ENCODE measurements at places on chromosomes 4 and X. TPM values are rescaled to one million over a fixed set of nuclear protein-coding genes. Genes with fewer than 3 reads are reported as not detected.

DNA sequence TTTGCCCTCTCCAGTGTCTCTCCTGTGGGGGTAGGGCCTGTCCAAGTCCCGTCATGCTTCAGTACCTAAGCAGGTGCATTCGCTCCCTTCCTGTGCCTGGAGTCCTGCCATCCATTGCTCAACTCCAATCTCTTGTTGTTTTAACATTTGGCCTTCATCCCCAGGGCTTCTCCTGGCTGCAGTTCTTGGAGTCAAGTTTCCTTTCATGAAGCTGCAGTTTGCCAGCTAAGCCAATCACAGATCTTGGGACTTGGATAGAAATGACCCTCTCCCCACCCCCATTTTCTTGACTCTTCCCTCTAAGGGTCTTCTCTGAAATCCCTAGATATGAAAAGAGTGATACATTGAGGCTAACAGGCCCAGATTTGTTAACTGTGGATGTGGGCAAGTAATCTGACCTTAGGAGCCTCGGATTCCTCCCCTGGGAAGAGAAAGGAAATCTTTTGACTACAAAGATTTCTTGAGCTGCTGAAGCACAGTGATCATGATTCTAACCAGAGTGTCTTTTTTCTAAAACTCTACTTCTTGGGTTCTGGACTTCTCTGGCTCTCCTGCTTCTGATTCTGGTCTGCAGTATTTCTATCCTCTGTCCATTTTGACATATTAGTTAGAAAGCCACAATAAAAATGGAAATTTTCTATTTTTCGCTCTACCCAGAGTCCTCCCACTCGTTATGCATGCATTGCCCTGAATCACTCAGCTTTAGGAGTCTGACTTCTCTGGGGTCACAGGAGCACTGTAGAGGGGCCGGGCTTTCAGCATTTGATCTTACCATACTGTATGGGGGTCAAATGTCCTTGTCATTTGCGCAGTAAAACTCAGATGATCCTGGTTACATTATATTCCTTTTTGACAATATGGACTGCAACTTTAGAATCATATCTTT, 61.0 kb downstream of the CHRNA9 start:
- no peak for DNase-seq

- no peak for DNase-seq
These were observed 407.3 kb downstream of the MAPK10 start for GRCh38 chr4:85952528-85952927.

GRCh38 chr4:26288355-26288909, 32.4 kb upstream of the RBPJ start:
- DNase-seq, result no peak

DNA sequence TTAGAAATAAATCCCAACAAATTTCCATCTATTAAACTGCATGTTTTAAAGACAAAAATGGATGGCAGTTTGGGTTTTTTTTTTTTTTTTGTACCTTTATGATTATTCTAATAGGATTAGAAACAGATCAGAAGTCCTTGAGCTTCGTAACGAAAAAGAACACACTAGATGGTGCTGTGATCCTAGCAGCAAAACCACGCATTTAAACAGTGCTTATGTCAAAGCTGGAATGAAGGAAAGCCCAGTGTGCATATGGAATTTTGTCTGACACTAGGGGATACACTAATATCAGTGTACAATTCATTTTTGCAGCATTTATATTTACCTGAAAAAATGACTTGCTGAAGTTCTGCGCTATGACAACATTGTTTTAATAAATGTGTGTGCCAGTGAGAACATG, 229.1 kb downstream of the VEGFC start:
- DNase-seq, result no peak

DNA sequence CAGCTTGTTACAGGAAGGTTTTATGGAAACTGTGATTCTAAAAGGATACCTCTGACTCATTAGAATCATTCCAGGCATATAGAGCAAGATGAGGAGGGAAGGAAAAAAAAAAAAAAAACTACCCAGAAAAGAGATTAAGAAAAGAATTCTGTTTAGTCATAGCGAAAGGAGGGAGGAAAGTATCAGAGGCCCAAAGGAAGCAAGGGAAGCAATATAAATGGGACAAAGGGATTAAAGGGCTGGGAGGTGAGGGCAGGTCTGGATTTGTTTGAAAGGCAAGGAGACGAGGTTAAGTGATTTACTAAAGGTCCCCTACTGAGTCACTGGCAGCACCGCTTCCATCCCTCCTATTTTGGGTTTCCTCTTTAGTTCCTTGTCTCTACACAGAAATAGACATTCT, 88.6 kb upstream of the IL1RAPL1 start:
- DNase-seq, result peak; percentile 3

DNA sequence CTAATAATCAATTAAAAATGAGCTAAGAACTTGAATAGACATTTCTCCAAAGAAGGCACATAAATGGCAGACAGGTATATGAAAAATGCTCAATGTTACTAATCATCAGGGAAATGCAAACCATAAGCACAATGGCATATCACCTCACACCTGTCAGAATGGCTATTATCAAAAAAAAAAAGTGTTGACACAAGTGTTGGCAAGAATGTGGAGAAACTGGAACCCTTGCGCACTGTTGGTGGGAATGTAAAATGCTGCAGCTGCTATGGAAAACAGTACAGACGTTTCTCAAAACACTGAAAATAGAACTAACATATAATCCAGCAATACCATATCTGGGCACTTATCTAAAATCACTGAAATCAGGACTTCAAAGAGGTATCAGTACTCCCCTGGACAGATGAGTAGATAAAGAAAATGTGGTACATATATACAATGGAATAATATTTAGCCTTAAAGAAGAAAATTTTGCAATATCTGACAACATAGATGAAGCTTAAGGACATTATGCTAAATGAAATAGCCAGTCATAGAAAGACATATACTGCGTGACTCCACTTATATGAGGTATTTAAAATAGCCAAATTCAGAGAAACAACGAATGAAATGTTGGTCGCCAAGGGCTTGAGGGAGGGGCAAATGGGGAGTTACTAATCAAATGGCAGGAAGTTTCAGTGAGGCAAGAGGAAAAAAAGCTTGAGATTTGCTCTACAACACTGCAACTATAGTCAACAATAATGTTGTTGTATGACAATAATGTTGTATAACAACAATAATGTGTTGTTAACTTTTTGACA, 175.5 kb downstream of the WDFY3 start:
- DNase-seq, result no peak

DNA sequence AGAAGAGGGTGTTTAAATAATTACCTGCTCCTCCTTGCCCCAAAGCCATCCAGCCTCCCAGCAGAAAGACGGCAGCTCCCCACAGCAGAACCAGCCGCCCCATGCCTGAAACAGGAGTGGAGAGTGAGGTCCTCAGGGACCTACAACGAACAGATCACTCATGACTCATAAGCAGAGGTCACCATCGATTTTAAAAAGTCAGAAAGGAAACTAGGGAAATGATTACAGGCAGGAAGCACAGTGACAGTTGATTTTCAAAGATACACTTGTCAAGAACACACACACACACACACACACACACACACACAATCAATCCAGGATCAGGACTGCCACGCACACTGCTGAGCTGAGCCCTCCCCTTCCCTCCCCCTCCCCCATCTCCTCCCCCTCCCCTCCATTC, at the start of gene CRLF2:
Gene CRLF2, minus strand, starts transcription at position 118 of the 400 bp plus-strand sequence. Its CDS starts 15 bp downstream, at position 103.
- DNase-seq, result no peak

DNA sequence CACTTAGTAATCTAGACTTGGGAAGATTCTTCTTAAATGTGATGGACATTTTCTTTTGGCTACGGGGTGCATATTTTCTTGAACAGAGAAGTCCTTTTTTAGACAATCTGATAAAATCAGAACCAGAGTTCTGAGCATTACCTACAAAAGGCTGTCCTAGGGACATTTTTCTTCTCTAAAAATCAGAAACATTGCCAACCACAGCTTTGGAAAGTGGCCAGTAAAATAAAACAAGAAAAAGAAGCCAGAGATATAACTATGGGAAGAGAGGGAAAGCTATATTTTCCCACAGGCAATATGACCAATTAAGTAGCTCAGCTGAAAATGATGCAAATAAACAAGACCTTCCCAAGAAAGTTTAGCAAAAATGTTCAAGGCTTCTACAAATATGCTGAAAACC, 55.9 kb downstream of the MXRA5 start:
- no peak for DNase-seq

- no peak for DNase-seq
These were observed 8.4 kb upstream of the MSX1 start for GRCh38 chr4:4851081-4851480.

GRCh38 chrX:36753602-36754001, 254.6 kb upstream of the FAM47C start:
- no peak for DNase-seq

Gene VCX3B
- not detected for total RNA-seq

DNA sequence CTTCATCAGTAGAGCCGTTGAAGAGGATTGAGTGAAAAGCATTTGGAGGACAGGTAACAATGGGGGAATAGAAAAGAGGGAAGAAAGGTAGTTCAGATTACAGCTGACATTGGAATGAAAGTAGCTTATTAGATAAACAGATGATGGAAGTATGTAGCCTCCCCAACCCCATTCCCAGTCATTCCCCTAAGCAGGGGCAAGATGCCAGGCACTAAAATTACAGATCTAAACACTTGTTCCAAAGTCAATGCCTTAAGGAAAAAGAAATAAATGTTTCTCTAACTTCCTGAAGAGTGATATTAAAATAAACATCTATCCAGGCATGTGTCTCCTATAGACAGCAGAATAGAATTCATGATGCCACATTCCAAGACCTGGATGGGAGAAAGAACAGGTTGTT, 350.8 kb downstream of the PDGFC start:
- DNase-seq, result no peak

DNA sequence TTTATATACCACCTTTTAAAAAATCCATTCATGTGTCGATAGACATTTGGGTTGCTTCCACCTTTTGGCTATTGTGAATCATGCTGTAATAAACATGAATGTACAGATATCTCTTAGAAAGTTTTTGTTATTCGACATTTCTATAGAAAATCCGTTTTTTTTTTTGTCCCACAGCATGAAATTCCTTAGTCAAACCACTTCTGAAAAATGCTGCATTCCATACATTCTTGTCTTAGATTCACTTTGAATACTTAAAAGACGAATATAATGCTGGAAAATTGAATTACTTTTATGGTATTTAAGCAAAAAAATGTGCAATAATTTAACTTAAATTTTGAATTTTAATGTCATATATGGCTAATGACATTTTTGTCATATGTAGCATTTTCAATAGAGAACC, 1345.5 kb downstream of the TECRL start:
- no peak for DNase-seq

- DNase-seq, result no peak
These were observed 5.8 kb downstream of the VMA21 start for GRCh38 chrX:151402719-151403390.

GRCh38 chr4:157655096-157655809, 434.7 kb downstream of the GRIA2 start:
- no peak for DNase-seq

- no peak for DNase-seq
These were observed 3.0 kb downstream of the RAB9A start for GRCh38 chrX:13691841-13692371.

Gene NLRP2B
- total RNA-seq, result under 0.01 TPM

Gene CTAG1A
- total RNA-seq, result not detected

- no peak for DNase-seq
These were observed 133.3 kb downstream of the PJA1 start for GRCh38 chrX:69031971-69032391.

GRCh38 chrX:39915081-39915480, 182.7 kb downstream of the BCOR start:
- DNase-seq, result no peak

DNA sequence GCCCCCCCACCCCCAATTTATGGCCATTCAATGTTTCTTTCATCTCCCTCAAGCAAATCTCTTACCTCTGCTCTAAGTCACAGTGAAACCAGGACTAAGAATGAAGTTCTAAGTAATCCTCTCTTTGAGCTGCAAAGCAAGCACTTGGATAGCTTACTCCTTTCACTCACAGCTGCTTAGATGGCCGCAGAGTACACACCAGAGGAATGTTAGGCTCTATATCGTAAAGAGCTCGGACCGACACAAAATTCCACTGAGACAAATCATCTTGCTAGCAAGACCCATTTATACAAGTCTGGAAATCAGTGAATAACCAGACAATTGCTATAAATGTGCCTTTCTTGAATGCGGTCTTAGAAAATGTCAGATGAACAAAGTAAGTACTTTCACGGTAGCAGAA, 135.0 kb downstream of the IDS start:
- DNase-seq, result no peak

- no peak for DNase-seq
These were observed 42.9 kb downstream of the DDX60L start for GRCh38 chr4:168437192-168437943.

DNA sequence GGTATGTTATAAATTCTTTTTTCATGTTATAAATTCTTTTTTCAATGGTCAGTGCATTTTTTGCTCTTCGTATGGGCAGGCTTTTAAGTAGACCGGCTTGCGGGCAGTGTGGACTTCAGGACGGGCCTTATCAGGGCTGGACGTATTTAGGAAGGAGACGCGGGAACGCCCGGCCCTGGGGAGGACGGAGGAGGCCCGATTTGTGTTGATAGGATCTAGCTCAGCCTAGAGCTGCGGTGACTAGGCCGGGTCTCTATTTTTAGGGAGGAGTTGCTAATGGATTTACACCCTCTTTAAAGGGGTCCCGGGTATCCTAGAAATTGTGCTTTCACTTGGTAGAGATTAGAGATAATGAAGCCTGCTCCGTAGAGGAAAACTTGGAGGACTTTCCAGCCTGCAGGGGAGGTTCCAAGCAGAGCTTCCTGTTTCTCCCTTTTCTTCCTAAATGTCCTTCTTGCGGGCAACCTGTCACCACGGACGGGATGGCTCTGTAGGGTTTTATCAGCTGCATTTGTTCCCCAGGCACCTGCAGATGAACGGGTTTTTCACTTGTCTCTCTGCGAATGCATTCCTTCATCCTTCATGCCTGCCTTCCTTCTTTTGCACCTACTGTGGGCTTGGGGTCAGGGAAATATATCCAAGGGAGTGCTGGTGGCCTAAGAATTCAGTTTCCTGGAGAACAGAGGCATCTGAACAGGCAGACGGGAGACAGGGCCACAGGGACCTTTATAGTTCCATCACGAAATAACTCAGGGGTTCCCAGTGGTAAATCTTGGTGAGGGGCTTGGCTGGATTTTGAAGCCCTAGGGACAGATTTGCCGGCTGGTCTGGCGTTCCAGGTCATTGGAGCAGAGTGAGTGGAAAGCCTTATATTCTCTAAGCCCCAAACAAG, 1.4 kb downstream of the CD99 start:
- DNase-seq, result no peak

DNA sequence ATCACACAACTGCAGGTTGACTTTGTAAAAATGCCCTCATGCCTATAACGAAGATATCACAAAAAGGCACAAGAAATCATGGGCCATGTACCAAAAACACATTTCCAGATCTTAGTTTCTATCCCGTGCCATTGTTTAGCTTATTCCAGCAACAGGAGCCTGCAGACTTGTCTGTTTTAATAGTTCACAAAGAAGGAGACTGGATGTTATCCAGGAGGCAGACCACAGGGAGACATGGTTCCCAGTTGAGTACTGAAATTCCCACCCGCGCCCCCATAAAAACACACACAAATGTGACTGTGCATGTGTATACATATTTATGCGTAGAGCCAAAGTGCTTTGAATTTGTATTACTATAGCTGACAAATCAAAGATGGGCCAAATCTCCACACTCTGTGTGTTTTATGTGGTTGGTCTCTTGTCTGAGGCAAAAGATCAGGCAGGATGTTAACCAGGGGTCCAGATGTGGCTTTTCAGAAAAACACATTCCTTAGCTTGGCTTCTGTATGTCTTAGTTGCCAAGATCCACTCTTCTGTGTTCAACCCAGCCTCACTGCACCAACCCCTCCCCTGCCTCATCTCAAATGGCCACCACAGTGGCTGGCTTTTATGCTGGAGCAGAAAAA, 469.2 kb upstream of the DIPK2B start:
- DNase-seq, result no peak

All from frontal cortex (tissue), 4 donors.